ENCODE measurements at places on chromosomes 13 and 19.

DNA sequence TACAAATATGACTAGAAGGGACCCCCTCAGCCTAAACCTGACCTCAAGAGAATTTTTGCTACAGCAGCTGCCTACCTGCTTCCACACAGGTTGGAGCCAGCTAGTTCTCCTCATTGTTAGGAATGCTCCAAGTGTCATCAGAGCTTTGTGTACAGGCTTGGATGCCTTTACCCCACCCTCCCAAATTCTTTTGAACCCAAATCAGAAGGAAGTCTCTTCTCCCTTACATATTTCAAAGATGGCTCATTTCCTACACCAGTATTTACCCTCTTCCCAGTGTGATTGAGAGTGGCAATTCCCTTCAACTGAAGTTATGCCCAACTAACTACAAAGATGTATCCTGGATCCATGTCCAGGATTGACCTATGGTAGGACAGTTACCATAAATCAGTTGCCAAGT lies 323.2 kb downstream of the OXGR1 start:
- DNase-seq, result peak; percentile 79

- no peak for DNase-seq
Observed at GRCh38 chr13:113749507-113749906, 9.5 kb upstream of the TMEM255B start.

GRCh38 chr13:112247471-112248405 lies 128.4 kb upstream of the SPACA7 start:
- DNase-seq, result no peak

- DNase-seq, result no peak
Observed at GRCh38 chr13:113080901-113081521, 24.6 kb upstream of the F7 start.

GRCh38 chr13:21812192-21812626 lies 141.3 kb downstream of the FGF9 start:
- peak; percentile 59 for DNase-seq

- no peak for DNase-seq
Observed at GRCh38 chr13:44305917-44306370, 67.7 kb upstream of the SERP2 start.

- no peak for DNase-seq
Observed at GRCh38 chr19:54282686-54283470, 2.0 kb upstream of the LILRB2 start.

- no peak for DNase-seq
Observed at GRCh38 chr13:27854606-27855005, 62.3 kb downstream of the GSX1 start.

- DNase-seq, result no peak
Observed at GRCh38 chr13:66886264-66886663, 343.9 kb downstream of the PCDH9 start.

- no peak for DNase-seq
Observed at GRCh38 chr19:3586127-3586626, 899 bp downstream of the GIPC3 start.

- DNase-seq, result no peak
Observed at GRCh38 chr19:46715975-46716671, 791 bp downstream of the PRKD2 start.

DNA sequence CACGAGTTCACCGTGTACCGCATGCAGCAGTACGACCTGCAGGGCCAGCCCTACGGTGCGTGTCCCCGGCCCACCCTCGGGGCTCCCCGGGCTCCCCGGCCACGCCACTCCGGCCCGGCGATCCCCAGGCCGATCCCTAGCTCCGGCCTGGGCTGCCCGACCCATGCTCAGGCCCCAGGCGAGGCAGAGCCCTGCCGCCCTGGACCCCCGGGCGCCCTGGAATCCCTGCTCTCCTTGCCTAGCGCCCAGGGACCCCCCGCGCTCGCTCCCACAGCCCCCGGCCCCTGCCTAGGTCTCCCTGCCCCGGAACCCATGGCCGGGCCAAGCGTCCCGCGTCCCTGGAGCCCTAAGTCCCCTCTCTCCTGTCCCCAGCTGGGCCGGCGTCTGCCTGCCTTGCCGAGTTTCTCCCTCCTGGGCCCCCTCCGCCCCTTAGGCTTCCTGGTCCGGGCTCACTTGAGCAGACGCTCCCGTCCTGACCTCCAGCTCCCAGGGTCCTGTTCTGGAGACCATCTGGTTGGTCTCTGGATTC lies 494 bp downstream of the NCLN start:
- DNase-seq, result peak; percentile 6

- no peak for DNase-seq
Observed at GRCh38 chr19:49700563-49700962, 9.6 kb downstream of the CPT1C start.

GRCh38 chr19:52494518-52494917 lies 33.0 kb upstream of the ZNF808 start:
- no peak for DNase-seq

GRCh38 chr19:35060160-35060855 lies 18.8 kb downstream of the HPN start:
- DNase-seq, result no peak

DNA sequence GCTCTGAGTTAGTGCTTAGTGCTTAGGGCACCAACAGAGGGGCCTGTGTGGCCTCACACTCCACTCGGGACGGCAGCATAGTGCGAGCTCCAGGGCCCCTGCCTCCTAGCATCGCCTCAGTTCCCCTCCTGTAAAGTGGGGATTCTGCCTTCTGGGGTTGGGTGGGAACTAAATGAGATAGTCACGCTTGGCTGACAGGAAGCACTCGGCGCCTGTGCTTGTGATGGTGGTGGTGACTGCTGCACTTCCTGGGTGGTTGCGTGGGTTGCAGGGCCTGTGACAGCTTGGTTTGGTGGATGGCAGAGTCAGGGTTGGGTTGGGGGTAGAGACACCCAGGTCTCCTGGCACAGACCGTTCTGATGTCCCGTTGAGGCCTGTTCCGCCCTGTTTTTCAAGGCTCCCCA lies 7.7 kb downstream of the PLEKHF1 start:
- no peak for DNase-seq

DNA sequence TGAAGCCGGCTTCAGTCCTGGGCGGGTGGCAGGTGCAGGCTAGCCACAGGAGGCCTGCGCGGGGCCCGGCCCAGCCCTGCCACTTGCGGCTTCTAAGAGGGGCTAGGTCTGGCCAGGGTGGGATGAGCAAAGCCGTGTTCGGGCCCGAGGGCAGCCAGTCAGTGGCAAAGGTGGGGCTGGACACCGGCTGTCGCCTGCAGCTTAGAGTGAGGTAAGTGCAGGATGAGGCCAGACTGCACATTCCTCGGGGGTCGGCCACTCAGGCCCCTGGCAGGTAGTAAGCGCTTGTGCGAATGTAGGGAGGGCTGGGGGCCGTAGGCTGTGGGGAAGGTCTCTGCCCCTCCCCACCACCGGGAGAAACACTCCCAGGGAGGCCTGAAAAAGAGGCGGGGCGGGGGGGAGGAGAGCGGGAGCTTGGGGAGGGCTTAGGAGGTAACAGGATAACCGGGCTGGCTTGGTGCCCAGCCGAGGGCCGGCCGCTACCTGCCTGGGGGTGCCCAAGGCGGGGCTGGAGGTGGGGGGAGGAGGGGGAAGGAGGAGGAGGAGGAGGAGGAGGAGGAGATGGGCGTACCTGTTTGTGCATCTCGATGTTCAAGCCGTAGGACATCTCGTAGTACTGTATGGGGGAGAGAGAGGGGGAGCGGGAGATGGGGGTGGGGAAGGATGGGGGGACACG lies 6.4 kb downstream of the TLE5 start:
- peak; percentile 88 for DNase-seq

DNA sequence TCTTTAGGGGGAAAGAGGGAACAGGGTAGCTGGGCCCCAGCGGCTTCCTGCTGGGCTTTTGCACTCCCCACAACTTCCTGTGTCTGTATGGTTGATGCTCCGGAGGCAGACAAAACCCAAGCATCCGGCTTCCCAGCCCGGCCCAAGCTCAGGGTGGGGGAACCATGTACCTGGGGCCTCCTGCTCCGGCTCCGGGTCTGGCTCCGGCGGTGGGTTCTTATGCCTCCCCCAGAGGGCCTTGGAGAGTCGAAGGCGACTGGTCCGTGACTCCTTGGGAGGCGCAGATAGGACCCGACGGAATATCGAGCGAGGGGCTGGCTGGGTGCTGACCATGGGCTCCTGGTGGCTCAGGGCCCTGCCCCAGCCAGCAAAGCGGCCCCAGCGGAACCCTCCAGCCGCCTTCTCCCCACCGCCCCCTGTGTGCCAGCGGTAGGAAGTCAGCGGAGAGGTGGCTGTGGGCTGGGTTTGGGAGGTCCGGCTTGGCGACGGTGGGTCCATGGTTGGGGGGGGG lies 428 bp downstream of the RASAL3 start:
- DNase-seq, result no peak

- DNase-seq, result no peak
Observed at GRCh38 chr19:710767-711166, 2.0 kb downstream of the PALM start.

DNA sequence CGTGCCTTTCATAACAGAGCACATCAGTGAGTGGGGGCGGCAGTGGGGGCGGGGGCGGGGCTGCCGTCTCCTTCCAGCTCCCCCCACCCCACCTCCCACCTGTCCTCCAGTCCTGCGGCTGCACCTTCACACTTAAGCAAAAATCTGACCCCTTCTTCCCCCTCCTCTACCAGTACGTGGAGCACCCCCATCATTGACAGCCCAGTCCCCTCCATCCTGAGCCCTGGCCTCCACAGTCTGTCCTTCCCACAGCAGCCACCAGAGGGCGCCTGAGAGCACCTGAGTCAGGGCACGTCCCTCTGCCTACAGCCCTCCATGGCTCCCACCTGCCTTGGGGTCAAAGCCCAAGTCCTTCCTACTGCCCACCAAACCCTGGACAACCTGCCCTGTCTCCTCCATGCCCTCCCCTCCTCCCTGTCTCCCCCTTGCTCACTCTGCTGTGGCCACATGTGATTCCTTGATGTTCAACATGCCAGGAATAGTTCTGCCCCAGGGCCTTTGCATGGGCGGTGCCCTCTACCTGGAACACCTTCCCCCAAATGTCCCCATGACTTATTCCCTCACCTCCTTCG lies 4.0 kb downstream of the EBI3 start:
- DNase-seq, result peak; percentile 49

GRCh38 chr13:94178625-94179244 lies 300.7 kb downstream of the DCT start:
- DNase-seq, result no peak

DNA sequence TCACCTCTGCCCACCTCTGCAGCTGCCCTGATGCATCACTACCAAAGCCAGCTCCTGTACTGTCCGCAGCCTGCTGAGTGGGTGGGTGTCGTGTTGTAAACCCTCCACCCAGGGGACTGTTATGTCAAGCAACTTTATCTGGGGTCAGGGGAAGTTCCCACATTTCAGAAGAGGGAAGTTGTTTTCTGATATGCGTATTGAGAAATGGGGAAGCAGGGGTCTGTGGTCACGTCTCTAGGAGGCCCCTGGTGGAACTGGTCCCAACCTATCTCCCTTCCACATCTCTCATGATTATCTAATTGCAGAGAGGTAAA lies 31.2 kb downstream of the CLEC17A start:
- no peak for DNase-seq

GRCh38 chr13:25707726-25708125 lies 336.0 kb downstream of the ATP8A2 start:
- no peak for DNase-seq

- DNase-seq, result no peak
Observed at GRCh38 chr13:39496506-39496905, 106.5 kb downstream of the LHFPL6 start.

GRCh38 chr13:26541678-26542568 lies 15.6 kb upstream of the WASF3 start:
- DNase-seq, result no peak

DNA sequence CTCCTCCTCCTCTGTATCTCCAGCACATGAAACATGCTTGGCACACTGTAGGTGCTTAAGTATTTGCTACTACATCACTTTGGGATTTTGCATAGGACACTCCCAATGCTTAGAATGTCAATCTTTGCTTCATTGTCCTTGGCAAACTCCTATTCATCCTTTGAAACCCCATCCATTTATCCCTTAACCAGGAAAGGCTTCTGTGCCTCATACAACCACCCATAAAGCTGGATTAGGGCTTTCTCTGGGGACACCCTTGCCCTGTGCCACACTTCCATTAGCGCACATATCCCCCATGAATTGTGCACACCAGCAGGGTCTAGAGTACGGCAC lies 5.8 kb upstream of the EPS8L1 start:
- DNase-seq, result no peak

DNA sequence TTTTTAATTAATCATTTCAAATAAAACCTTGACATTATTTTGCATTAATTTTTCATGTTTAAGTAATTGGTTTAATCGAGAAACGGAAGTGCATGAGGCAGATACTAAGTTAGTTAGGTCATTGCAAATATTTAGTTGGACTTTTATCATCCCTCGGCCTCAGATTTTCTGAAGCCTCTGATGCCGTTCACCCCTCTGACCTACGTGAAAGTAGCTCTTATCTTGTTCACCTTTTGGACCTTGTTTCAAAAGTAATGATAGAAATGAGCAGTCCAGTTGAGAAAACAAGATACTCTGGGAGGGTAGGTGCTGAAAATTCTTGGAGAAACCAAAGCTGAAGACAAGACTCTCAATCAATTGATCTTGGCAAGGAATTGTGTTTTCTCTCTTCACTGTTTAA lies 23.0 kb downstream of the LAIR2 start:
- DNase-seq, result no peak

DNA sequence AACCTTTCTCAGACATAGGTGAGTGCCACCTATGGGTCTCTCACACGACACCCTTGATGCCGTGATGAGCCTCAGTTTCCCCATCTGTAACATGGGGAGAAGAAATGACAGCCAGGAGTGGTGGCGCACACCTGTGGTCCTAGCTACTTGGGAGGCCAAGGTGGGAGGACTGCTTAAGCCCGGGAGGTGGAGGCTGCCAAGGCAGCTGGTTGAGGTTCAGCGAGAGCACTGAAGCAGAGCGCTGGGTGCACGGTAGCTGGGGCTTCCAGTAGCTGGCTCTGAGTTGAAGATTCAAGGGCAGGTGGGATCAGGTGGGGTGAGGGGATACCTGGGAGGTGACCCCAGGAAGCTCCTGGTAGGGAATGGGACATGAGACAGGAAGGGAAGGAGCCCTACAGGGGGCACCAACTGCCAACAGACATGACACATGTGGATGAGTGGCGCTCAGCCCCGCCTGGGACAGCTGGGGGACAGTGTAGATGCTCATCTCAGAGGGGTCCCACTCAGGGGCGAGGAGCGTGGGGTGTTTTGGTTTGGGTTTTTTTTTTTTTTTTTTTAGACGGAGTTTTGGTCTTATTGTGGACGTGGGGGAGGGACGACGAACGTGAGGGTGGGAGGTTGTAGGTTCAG lies 6.5 kb upstream of the SSBP4 start:
- DNase-seq, result no peak

GRCh38 chr13:44292545-44292944 lies 81.1 kb upstream of the SERP2 start:
- DNase-seq, result peak; percentile 26

DNA sequence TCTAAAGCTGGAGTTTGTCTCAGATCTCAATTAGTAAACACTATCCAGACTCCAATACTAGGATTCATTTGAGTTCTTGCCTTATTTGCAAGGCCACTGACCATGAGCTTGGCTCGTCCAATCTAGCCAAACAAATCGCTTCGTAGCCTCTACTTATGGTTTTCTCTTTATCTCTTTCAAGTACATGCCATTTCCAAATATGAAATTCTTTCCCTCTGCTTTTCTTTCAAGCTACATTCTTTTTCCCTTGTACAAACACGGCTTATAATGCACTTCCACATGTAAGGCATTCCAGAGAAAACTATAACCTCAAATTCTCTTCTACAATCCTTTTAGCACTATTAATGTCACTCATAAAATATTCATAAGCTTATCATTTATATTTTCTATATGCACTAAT lies 10.9 kb upstream of the N4BP2L1 start:
- no peak for DNase-seq

- no peak for DNase-seq
Observed at GRCh38 chr19:38564981-38565690, 52.6 kb downstream of the MAP4K1 start.

GRCh38 chr13:44903574-44903985 lies 85.7 kb downstream of the NUFIP1 start:
- peak; percentile 19 for DNase-seq

GRCh38 chr13:112240076-112240475 lies 136.1 kb upstream of the SPACA7 start:
- no peak for DNase-seq

Data from kidney tubule cell (primary cell).